ENCODE measurements at places on chromosomes 1 and 21. TPM values are rescaled to one million over a fixed set of nuclear protein-coding genes. Genes with fewer than 3 reads are reported as not detected.

TRIM46 gene
- 14.6 TPM for total RNA-seq

DNA sequence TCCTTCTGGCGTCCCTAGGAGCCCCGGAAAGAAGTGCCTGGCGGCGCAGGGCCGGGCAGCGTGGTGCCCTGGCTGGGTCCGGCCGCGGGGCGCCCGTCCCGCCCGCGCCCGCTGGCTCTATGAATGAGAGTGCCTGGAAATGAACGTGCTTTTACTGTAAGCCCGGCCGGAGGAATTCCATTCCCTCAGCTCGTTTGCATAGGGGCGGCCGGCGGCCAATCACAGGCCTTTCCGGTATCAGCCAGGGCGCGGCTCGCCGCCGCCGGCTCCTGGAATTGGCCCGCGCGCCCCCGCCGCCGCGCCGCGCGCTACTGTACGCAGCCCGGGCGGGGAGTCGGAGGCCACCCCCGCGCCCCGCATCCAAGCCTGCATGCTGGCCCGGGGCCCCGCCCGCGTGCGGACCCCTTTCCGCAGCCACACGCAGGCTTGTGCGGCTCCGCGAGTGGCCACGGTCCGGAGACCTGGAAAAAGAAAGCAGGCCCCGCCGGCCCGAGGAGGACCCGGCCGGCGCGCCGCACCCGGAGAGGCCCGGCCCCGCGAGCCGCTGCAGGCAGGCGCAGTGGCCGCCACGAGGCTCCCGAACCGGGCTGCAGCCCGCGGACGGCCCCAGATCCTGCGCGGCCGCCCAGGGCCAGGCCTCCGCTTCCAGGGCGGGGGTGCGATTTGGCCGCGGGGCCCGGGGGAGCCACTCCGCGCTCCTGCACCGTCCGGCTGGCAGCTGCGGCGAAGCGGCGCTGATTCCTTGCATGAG, 160.4 kb downstream of the RUNX1 start:
- H3K27ac ChIP-seq, result peak overlapping the region; percentile 92
- no peaks in the 10 kb centered on the region for H3K36me3 ChIP-seq
- H3K4me3 ChIP-seq, result peak overlapping the region; percentile 86
- DNase-seq, result peak; percentile 78
- H3K27me3 ChIP-seq, result peaks cover 6% of the 10 kb centered on the region
- H3K4me1 ChIP-seq, result peaks cover 45% of the 10 kb centered on the region

GRCh38 chr1:221829327-221830015, 87.6 kb upstream of the DUSP10 start:
- H3K4me1 ChIP-seq, result peaks cover 87% of the 10 kb centered on the region
- no peaks in the 10 kb centered on the region for H3K27me3 ChIP-seq
- peak overlapping the region; percentile 58 for H3K4me3 ChIP-seq
- H3K36me3 ChIP-seq, result peaks cover 31% of the 10 kb centered on the region

DNA sequence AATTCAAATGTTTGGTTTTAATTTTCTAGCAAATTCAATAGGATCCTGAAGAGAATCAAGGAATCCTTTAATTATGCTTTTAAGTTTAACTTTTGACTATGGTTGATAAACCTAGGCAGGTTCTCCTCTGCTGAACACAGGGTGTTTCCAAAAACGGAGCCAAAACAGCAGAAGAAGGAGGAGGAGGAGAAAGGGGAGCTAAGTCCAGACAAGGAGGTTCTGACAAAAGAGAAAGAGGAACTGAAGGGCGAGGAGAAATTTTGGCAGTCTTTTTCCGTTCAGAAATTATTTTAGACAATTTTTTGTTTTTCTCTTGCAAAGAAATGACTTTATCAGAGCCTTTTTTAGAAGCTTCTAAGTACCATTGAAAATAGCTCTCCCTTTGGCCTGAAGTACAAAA, 33.2 kb upstream of the FNBP1L start:
- H3K4me3 ChIP-seq, result no peak overlapping the region
- DNase-seq, result no peak
- H3K27ac ChIP-seq, result no peak overlapping the region

DNA sequence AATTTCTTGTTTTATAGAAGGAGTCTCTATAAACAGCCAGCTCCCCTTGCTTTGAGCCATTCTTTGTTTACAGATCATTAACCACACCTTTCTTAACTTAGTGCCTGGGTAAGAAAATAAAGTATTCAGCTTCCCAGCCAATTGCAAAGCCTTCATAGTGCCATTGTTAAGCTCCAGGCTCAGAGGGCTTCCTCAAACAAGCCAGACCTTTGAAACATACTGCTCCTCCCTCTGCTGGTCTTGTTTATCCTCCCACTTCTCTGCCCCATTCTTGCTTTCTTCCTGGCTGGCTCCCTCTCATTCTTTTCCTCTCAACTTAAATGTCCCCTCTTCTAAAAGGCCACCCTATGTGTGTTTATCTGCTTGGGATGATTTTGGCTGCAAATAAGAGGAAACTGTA, 319.4 kb upstream of the ST6GALNAC5 start:
- no peaks in the 10 kb centered on the region for H3K4me1 ChIP-seq
- H3K27me3 ChIP-seq, result no peaks in the 10 kb centered on the region
- no peaks in the 10 kb centered on the region for H3K36me3 ChIP-seq
- no peak overlapping the region for H3K27ac ChIP-seq
- H3K4me3 ChIP-seq, result no peak overlapping the region

- no peak overlapping the region for H3K27ac ChIP-seq
- H3K36me3 ChIP-seq, result no peaks in the 10 kb centered on the region
- peaks cover 3% of the 10 kb centered on the region for H3K27me3 ChIP-seq
- no peak for DNase-seq
Observed at GRCh38 chr1:29671446-29672356, 435.4 kb downstream of the PTPRU start.

GRCh38 chr1:76158126-76158525, 83.6 kb downstream of the ST6GALNAC3 start:
- no peaks in the 10 kb centered on the region for H3K27me3 ChIP-seq
- no peak overlapping the region for H3K27ac ChIP-seq
- no peak overlapping the region for H3K4me3 ChIP-seq
- no peak for DNase-seq
- no peaks in the 10 kb centered on the region for H3K36me3 ChIP-seq

DNA sequence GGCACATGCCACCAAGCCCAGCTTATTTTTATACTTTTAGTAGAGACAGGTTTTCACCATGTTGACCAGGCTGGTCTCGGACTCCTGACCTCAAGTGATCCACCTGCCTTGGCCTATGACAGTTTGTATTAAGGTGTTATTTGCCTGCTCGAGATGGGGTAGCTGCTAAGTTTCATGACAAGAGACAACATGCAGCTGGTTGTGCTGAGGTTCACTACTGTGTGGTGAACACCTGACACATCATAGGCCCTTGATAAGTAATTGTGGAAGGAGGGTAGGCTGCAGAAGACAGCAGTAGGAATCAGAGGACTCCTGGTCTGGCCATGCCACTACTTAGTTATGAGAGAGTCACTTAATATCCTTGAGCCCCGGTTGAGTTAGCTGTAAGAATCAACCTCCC, 46.2 kb downstream of the PLPP3 start:
- no peak overlapping the region for H3K27ac ChIP-seq
- H3K36me3 ChIP-seq, result no peaks in the 10 kb centered on the region
- no peaks in the 10 kb centered on the region for H3K27me3 ChIP-seq
- no peak overlapping the region for H3K4me3 ChIP-seq
- DNase-seq, result no peak

C1orf87 gene
- total RNA-seq, result not detected

- H3K27ac ChIP-seq, result no peak overlapping the region
- H3K27me3 ChIP-seq, result peaks cover 17% of the 10 kb centered on the region
- no peaks in the 10 kb centered on the region for H3K4me1 ChIP-seq
Observed at GRCh38 chr1:47393141-47393540, 22.9 kb upstream of the FOXE3 start.

- peaks cover 20% of the 10 kb centered on the region for H3K4me1 ChIP-seq
- no peak overlapping the region for H3K4me3 ChIP-seq
- peaks cover 17% of the 10 kb centered on the region for H3K27me3 ChIP-seq
- H3K27ac ChIP-seq, result no peak overlapping the region
- H3K36me3 ChIP-seq, result no peaks in the 10 kb centered on the region
Observed at GRCh38 chr1:10909697-10910680, 102.5 kb upstream of the TARDBP start.

- no peak for DNase-seq
- no peaks in the 10 kb centered on the region for H3K4me1 ChIP-seq
- H3K4me3 ChIP-seq, result no peak overlapping the region
- no peaks in the 10 kb centered on the region for H3K36me3 ChIP-seq
- H3K27me3 ChIP-seq, result no peaks in the 10 kb centered on the region
Observed at GRCh38 chr1:241317676-241318075, 39.3 kb downstream of the RGS7 start.

- no peaks in the 10 kb centered on the region for H3K36me3 ChIP-seq
- H3K27ac ChIP-seq, result no peak overlapping the region
- no peak overlapping the region for H3K4me3 ChIP-seq
- H3K4me1 ChIP-seq, result no peaks in the 10 kb centered on the region
- no peaks in the 10 kb centered on the region for H3K27me3 ChIP-seq
- no peak for DNase-seq
Observed at GRCh38 chr1:83799594-83799993, 199.3 kb downstream of the TTLL7 start.

DNA sequence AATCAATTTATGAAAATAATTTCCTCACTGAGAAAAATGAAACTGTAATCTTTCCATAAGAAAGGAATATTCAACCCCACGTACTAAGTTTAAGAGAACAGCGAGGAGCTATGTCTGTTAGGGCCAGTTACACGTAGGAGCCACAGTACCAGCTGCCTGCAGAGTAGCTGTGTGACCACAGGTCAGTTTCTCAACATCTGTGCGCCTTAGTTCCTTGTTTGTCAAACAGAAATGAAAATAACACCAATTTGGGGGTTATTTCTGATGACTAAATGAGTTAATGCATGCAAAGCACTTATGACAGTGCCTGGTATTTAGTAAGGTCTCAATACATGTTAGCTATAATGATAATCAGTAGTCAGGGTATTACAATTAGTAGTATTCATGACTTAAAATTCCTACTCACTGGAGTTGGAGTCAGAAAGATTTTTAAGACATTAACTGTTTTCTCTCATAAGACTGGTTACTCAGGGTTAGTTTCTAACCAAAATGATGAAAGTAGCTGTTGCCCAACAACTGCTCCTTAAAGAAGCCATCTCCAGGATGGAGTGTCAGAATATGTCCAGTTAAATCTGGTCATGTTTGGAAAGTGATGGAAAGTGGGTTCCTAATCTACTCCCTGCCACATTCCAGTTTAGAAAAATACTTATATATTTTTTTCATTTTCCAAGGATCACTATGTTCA, 85.8 kb upstream of the ZNF648 start:
- peaks cover 44% of the 10 kb centered on the region for H3K4me1 ChIP-seq
- H3K36me3 ChIP-seq, result no peaks in the 10 kb centered on the region
- no peak for DNase-seq
- H3K4me3 ChIP-seq, result no peak overlapping the region
- no peak overlapping the region for H3K27ac ChIP-seq
- no peaks in the 10 kb centered on the region for H3K27me3 ChIP-seq

TPR gene
- 131 TPM for total RNA-seq

DNA sequence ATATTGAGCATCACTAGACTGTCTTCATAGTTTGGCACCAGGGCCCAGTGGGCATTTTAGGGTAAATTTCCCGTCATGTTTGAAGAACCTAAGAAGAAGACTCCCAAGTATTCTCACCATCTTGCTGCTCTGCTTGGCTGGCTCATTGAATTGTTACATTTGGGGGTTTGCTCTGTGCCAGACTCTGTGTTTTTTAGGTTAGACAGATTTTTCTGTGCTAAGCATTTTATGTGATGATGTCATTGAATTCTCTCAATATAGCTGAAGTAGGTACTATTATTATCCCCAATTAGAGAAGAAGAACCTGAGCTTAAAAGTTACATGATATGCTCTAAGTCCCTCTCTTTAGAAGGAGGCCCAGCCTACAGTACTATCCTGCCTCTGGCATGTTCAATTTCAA, 28.0 kb upstream of the DNASE2B start:
- H3K36me3 ChIP-seq, result no peaks in the 10 kb centered on the region
- no peak overlapping the region for H3K4me3 ChIP-seq
- no peaks in the 10 kb centered on the region for H3K27me3 ChIP-seq
- H3K27ac ChIP-seq, result no peak overlapping the region
- H3K4me1 ChIP-seq, result peaks cover 5% of the 10 kb centered on the region
- no peak for DNase-seq

ASH1L gene
- total RNA-seq, result 41.1 TPM

PTAFR gene
- 0.47 TPM for total RNA-seq

- no peaks in the 10 kb centered on the region for H3K27me3 ChIP-seq
- H3K4me1 ChIP-seq, result peaks cover 18% of the 10 kb centered on the region
- peak overlapping the region; percentile 62 for H3K4me3 ChIP-seq
- no peak for DNase-seq
Observed at GRCh38 chr1:150927624-150928023, 1.5 kb downstream of the SETDB1 start.

GPX7 gene
- 10.4 TPM for total RNA-seq

SFN gene
- 1.9 TPM for total RNA-seq

GRCh38 chr1:52852854-52853253, 10.3 kb downstream of the ZYG11A start:
- no peaks in the 10 kb centered on the region for H3K36me3 ChIP-seq
- no peak for DNase-seq
- peaks cover 10% of the 10 kb centered on the region for H3K27me3 ChIP-seq

- H3K27ac ChIP-seq, result no peak overlapping the region
- H3K36me3 ChIP-seq, result no peaks in the 10 kb centered on the region
- H3K4me1 ChIP-seq, result no peaks in the 10 kb centered on the region
- H3K4me3 ChIP-seq, result no peak overlapping the region
- H3K27me3 ChIP-seq, result peaks cover 11% of the 10 kb centered on the region
Observed at GRCh38 chr1:165339164-165339563, 17.4 kb downstream of the LMX1A start.

DNA sequence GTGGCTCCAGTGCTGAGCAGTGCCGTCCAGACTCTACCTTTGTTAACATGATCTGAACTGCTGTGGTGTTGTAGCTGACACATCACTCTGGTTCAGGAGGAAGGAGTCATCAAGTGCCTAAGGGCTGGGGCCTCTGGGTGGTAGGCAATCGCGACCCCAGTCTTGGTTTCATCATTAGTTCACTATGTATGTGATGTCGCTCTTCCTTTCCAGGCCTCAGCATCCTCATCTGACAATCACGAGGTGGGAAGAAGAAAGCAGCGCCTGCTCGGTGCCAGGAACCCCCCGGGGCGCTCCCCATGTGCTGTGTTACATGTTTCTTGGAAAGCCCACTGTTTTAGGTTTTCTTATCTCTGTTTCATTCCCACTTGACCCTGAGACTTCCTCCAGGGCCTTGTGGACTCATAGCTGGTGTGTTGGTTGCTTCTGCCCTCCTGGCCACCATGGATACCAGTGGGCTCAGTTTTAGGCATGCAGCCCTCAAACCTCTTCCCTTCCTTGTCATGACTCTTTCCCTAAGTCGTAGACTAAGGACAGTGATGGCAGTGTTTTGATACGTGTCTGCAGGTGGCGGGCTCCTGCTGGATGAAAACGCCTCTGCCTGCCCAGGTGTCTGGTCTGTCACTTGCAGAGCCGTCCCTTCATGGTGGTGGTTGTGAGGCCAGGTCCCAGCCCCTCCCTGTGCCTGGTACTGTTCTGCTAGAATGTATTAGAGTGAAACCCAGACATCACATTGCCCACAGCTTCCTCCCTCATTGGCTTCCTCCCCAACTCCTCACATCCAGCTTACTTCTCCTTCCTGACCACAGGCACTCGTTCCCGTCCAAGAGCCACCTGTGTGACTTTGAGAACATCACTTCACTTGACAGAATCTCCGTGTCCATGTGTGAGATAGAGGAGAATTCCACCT, 17.2 kb upstream of the FOXO6 start:
- H3K4me1 ChIP-seq, result peaks cover 15% of the 10 kb centered on the region
- H3K27ac ChIP-seq, result peak overlapping the region; percentile 40
- H3K27me3 ChIP-seq, result peaks cover 16% of the 10 kb centered on the region
- no peaks in the 10 kb centered on the region for H3K36me3 ChIP-seq
- no peak overlapping the region for H3K4me3 ChIP-seq

TLR5 gene
- total RNA-seq, result 0.44 TPM

GRCh38 chr1:20574686-20575540, 14.0 kb upstream of the CDA start:
- DNase-seq, result peak; percentile 73
- peaks cover 11% of the 10 kb centered on the region for H3K27me3 ChIP-seq
- H3K4me1 ChIP-seq, result peaks cover 3% of the 10 kb centered on the region
- no peak overlapping the region for H3K27ac ChIP-seq
- no peaks in the 10 kb centered on the region for H3K36me3 ChIP-seq
- no peak overlapping the region for H3K4me3 ChIP-seq
